Myocyte (in vitro differentiated cells): ENCODE measurements at places on chromosomes 2 and 18. TPM values are rescaled to one million over a fixed set of nuclear protein-coding genes. Genes with fewer than 3 reads are reported as not detected.

RAB6C gene
- not detected in 2 replicates for total RNA-seq

POLE4 gene
- total RNA-seq = 16.5 and 16.7 TPM in 2 replicates

CBLN2 gene
- 0.10 and 0.11 TPM in 2 replicates for total RNA-seq

SERPINB3 gene
- not detected in 2 replicates for total RNA-seq

REG3A gene
- total RNA-seq = not detected in 2 replicates

DNER gene
- total RNA-seq = 0.05 TPM in 1 of 2 replicates, not detected in the other

ATOH8 gene
- 7.2 and 8.3 TPM in 2 replicates for total RNA-seq

SERPINB11 gene
- not detected in 2 replicates for total RNA-seq

FAM124B gene
- total RNA-seq = 0.10 and 0.32 TPM in 2 replicates

C1QL2 gene
- total RNA-seq = 0.27 and 0.68 TPM in 2 replicates

NLRC4 gene
- total RNA-seq = not detected in 2 replicates

DNA sequence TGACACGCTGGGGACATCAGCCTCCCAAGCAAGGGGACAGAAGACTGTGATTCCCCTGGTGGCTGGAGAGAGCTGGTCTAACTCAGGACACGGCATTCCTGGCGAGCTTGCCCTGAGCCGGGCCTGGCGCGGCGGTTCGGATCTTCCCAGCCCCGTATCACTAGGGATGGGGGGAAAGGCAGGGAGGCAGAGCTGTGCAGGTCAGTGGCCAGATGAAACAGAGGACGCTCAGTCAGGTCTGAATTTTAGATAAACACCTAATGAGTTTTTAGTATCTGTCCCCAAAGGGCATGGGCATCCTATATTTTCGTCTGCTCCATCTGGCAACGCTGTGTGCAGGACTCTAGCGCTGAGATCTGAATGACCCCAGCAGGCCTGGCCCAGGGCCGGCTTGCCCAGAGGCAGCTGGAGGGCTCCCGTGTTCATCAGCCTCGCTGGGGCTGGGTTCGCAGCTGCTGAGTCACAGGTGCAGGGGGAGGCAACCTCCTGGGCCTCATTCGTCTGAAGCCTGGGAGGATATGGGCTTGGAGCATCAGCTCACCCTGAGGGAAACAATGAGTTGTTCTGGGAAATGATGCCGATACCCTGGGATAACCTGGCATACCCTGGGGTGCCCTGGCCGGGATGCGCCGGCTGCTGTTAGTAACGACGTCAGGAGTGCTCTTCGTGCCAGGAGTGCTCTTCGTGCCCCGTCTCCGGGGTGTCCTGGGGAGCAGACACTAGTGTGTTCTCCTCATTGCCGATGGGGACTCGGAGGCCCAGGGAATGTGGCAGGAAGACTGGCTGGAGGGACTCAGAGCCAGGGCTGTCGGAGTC lies 48.1 kb upstream of the HPCAL1 start:
- DNase-seq = peak; percentile 79

- no peak for DNase-seq
These were observed 20.2 kb downstream of the TWIST2 start for GRCh38 chr2:238868067-238868524.

DNA sequence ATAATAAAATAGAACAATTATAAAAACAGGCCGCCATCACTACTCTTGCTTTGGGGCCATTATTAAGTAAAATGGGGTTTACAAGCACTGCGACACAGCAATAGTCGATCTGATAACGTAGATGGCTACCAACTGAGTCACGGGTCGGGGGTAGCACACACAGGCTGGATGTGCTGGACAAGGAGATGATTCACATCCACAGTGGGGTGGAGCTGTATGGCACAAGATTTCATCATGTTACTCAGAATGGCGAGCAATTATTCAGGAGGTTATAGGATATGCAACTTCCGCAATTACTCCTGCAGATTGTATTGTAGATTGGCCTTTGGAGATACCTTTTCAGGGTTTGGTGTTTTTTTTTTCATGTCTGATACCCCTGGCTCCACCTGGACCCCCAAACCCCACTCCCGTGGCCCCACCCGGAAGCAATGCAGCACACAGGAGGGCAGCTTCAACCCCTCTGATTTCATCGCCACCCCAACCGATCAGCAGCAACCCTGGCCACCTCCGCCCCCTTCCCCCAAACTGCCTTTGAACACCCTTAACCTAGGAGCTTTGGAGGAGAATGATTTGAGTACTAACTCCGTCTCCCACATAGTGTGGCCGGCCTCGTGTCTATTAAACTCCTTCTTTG lies 21.4 kb upstream of the MLPH start:
- no peak for DNase-seq

DNA sequence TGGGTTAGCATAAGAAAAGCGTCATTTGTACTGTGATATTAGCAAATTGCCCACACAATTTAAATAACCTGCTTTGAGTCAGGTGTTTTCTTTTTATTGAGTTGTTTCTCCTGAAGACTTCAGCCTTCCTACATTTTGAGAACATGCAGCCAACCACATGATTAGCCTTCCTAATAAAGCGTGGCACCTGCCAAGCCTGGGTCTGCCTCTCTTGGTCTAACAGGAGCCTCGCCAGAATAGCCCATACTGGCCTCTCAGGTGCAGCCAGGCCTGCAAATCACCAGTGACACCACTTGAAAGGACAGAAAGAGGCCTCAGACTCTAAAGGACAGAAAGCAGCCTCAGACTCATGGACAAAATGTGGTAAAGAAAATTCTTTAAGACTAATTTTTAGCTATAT lies 653.8 kb downstream of the BCL11A start:
- DNase-seq = no peak

DNA sequence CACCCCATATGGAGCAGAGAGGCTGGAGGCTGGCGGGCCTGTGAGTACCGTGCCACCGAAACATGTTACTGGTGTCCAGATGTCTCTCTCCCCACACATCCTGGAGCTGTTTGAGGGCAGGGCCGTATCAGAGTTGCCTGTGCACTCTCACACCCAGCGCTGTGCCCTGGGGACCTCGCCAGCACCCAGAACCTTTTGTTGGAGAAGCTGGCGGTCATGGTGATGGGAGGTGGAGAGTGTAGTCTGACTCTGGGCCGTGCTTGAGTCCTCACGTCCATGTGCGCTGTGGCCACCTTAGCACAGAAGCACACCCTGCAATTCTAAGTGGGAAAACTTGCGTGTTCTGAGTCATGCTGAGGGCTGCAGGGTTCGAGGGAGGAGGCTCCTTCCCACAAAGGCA lies 259.2 kb downstream of the NDUFA10 start:
- no peak for DNase-seq

- DNase-seq = no peak
These were observed 161.8 kb downstream of the FAM210A start for GRCh38 chr18:13564579-13564978.

DNA sequence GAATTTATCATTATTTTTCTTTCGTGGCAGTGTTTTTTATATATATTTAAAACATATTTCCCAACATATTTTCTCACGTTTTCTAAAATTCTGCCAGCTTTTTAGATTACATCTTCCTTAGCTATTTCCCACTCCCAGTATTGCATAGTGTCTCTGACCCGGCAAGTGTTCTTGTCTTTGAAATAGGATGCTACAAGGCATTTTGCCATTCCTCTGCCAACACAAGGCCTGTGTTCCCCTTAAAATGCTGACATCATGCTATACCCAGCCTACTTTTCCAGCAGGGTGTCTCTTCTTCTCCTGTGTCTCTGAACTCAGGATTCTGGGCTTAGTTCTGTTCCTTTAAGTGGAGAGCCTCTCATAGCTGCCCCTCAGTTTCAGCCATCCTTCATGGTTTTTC lies 115.2 kb downstream of the DIS3L2 start:
- DNase-seq = peak; percentile 42

DNA sequence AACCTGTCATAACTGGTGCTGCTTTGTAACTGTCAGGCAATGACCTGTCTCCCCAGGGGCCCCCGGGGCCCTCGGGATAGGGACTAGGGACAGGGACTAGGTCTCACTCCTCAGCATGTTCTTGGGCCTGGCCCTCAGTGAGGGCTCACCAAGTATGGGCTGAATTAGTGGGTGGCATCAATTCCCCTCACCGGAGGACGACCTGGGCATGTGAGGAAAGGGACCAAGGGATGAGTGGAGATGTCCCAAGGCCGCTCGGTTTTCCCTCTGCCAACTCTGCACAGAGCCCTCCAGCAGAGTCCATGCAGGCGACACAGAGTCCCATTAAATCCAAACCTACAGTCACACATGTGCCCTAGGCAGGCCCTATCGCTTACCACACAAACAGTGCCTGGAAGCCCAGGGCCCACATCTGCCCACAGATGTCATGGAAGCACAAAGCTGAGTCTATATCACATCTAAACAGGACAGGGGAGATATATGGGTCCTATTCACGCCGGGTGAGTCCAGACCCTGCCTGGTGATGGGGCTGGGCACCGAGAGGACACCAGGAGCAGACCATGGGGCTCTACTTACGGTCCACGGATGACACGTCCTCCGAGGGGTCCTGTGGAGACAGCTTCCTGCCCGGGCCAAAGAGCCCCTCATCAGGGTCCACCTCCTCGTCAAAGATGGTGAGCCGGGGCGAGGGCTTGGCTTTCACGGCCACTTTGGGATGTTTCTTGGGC lies 26.6 kb downstream of the HS1BP3 start:
- DNase-seq = no peak

DNA sequence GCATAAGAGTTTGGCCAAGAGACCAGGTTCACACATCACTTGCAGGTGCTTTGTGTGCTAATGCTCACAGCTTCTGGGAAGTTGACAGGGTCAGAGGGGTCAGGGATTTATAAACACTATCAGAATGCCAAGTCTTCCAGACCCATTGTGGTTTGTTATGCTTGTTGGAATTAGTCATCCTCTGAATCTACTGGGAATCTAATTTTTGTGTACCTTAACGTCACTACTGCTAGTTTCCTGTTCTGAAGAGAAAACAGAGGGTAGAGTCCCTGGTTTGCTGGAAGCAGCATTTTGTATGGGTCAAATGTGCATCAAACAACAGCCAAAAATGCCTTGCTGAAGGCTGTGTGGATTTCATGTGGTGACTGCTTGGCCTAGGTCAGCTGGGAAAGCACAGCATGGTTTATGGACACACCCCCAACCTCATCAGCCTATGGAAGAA lies 33.3 kb downstream of the ANTXR1 start:
- DNase-seq = peak; percentile 36

DNA sequence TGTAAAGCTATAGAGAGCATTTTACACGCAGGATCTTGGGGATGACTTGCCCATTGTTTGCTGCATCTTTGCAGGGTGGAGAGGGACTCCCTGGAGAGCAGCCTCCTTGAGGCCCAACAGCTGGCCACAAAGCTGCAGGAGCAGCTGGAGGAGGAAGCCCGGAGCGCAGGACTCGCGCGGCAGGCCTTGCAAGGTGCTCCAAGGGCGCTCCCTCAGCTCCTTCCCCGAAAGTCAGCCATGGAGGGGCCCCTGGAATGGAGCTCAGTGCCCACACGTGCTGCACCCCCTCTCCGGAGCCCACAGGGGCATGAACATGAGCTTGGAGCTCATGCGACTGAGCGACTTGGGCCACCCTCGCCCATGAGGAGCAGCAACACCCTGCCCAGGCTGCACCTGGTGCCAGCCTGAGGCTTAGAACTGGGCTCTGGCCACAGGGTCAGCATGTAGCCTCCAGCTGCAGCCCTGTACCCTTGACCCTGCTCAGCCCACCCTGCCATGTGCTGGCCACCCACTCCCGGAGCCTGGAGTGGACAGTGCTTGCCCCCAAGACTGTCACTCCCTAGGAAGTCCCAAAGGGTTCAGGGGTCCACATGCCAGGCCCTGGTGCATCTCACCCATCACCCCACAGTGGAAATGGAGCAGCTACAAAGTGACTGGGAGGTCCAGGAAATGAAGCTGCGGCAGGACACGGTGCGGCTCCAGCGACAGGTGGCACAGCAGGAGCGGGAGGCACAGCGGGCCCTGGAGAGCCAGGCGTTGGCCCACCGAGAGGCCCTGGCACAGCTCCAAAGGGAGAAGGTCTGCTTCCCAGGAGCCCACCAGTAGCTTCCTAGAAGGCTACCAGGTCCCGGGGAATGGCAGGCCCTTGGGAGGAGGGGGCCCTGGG lies 43.0 kb downstream of the CROCC2 start:
- DNase-seq = no peak

DNA sequence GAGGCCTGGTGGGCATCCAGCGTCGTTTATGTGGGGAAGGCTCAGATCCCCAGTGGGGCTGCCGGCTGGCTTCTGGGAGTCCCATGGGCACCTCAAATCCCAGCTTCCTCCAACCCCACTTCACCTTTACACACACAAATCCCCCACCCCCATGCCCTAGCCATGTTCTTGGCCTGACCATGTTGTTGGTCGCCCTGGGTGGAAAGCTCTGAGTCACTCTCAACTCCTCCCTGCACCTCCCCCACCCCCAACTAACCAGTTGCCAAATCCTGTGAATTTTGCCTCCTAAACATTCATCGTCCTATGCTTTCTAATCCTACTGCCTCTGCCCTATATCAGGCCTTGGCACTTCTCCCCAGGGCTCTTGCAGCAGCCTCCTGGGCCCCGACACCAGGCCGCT lies 6.4 kb downstream of the TNS1 start:
- DNase-seq = no peak

DNA sequence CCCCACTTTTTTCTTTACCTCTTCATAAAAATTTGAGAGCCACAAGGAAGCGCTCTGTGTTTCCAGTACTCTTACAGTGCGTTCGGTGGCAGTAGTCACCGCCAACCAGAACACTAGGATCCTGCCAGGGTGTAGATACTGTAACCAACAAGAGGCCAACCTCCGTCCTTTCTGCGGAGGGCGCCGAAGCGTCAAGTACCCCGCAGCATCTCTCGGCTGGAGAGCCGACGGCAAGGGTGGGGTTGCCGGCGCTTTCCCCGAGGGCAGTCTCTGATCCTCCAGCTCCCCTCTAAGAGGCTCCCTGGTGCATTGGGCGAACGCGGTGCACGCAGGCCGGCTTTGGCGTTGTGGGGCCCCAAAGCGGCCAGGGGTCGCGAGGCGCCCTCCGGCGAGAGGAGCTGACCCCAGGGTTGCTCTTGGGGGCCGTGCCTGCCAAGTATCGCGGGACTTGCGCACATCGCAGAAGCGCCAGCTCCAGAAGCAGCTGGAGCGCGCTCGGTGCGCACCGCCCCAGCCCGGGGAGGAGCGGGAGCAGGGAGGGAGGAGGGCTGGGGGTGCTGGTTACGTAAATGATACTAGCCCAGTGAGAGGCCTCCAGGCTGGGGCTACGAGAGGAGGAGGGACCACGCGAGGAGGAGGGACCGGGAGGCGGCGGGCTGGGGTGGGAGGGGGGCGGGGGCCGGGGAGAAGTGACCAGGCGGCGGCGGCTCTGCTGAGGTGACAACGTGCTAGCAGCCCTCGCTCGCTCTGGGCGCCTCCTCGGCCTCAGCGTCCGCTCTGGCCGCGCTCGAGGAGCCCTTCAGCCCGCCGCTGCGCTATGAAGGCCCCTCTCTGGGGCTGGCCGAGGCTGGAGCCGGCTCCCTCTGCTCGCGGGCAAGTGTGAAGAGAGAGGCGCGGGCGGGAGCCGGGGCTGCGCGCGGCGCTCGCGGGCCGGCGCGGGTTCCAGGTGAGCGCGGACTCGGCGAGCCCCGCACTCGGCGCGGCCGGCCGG lies at the start of gene GALNT13:
TSS of gene GALNT13 (plus strand) at position 692 of the 991 bp plus-strand sequence.
- DNase-seq = peak; percentile 11

GRCh38 chr2:200272320-200272719 lies 34.2 kb upstream of the SPATS2L start:
- DNase-seq = no peak

DNA sequence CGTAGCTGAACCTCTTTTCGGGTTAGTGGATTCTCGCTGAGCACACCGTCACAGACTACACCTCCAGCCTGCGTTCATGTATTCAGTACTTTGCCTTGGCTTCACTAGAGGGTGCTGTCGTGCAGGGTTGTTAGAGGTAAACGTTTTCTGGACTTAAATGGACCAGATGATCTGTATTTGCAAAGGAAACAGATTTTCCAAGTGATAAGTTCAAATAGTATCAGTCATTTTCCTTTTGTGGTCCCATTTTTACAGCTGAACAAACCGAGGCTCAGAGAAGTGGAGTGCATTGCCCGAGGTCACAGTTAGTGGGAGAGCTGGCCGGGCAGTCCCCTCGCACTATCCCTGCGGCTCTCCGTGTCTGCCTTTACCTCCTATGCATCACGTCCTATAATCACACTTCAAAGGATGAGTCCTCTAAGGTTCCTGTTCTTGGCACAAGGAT lies 125.9 kb downstream of the MAP4K4 start:
- peak; percentile 57 for DNase-seq
